Activated CD4-positive, alpha-beta T cell treated with anti-CD3 and anti-CD28 coated beads, Interleukin-2, amount 50 U/mL, for 24 hours (primary cell): ENCODE measurements at places on chromosomes 7 and 10.

DNA sequence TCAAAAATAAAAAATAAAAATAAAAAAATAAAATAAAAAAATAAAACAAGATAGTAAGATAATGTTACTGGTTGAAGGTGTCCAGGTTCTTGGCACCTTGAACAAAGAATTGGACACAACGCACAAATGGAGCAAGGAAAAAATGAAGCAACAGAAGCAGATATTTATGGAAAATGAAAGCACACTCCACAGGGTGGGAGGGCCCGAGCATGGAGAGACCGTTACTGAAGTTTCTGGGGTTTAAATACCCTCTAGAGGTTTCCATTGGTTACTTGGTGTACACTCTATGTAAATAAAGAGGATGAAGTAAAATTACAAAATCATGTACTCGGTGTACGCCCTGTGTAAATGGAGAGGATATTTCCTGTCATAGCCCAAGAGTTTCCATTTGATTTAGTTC is 15.7 kb upstream of the PFKP start:
- DNase-seq: no peak

GRCh38 chr10:72009425-72010081 is 45.4 kb downstream of the CHST3 start:
- no peak for DNase-seq

- no peak for DNase-seq
Measured at GRCh38 chr10:42242135-42242805, 396.1 kb downstream of the ZNF33B start.

DNA sequence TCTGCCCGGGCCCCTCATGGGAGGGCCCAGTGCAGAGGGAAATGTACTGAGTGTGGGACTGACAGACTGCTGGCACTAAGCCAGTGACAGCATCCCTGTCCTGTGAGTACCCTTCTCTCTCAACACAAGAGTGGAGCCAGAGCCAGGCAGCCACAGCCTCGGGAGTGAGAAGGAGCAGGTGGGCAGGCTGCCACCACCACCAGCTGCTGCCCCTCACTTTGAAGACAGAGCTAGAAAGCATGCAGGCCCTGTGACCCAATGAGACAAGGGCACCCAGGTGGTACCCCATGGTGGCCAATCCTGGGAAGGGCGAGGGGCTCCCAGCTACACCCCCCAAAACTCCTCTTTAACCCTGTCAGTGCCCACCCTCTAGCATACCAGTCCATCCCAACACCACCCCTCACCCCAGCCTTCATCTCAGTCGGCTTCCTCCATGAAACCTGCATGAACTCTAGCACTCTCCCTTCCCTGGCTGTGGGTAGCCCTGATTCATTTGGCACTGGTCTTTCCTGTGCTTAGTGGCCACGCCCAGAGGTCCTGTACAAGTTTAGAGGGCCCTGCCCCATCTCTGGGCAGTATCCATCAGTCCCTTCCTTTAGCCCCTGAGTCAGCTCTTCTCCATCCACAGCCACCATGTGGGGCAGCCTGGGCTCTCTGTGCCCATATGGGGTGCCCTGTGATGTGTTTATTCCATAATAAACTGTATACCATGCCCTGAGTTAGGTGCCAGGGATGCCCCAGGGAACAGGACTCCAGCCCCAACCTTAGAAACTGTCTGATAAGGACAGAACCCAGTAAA is 207.0 kb upstream of the ZMIZ1 start:
- no peak for DNase-seq

- no peak for DNase-seq
Measured at GRCh38 chr7:41148521-41148951, 554.4 kb downstream of the INHBA start.

DNA sequence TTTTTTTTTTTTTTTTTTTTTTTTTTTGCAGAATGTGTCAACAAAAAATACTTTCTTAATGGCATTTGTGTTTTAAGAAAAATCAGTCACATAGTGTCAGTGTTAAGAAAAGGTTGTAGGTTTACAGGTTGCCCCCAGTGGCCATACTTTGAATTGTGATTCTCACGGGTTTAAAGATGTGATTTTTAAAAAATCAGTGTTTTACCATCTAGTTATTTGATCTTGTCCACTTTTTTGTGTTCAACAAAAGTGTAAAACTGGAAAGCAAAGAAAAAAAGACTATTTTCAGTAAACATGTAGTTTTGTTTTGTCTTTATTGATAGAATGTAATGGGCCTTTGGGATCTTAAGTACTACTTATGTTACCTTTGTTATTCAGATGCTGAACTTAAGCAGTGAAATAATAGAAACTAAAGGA is 25.7 kb downstream of the SUV39H2 start:
- no peak for DNase-seq
